ENCODE measurements at places on chromosomes 3 and 15.

- no peak for DNase-seq
These were observed 17.8 kb downstream of the MAP2K1 start for GRCh38 chr15:66404532-66404931.

GRCh38 chr3:11820531-11821041, 26.1 kb downstream of the TAMM41 start:
- DNase-seq: peak; percentile 40

DNA sequence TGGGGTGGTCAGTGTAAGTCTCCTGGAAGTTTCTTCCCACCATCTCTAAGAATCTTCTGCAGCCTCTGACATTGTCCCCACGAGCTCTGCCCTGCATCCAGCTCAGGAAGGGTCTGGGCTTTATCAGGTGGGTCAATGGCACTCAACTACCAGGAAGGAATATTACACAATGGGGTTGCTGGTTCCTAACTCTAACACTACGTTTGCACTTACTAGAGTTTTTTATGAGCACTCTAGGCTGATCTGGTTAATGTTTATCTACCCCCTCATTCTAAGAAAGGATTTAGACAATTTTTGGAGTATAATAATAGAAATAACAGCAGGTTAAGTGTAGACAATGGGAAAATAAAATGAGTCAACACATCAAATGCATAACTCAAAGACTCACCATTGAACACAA, 411.1 kb upstream of the RGMA start:
- no peak for DNase-seq

DNA sequence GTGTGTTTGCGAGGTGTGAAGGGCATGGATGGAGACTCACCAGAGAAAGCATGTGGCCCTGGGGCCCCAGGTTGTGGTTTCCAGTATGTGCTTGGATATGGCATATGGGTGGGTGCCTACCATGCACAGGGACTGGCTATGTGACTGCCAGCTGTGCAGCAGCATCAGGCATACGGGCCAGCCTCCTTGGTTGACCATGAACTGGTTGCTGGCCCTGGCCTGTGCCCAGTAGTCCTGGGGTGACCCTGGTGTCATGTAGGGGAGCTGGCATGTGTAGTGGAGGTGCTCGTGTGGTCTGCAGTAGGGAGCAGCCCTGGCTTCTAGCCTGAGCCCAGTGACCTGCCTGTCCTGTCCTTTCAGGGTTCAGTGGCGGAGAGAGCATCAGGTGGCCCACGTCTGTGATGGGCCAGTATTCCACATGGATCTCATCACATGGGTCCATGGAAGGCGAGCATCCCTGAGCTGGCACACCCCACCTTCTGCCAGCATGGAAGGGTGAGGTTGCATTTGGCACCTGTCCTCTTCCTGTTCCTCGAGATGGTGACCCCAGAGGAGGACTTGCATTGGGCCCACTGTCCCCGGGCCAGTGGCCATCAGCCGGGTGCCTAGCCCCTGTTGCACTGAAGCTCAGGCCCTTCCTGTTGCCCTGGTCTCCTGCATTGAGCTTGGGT, 228.9 kb downstream of the SNRPN start:
- no peak for DNase-seq

DNA sequence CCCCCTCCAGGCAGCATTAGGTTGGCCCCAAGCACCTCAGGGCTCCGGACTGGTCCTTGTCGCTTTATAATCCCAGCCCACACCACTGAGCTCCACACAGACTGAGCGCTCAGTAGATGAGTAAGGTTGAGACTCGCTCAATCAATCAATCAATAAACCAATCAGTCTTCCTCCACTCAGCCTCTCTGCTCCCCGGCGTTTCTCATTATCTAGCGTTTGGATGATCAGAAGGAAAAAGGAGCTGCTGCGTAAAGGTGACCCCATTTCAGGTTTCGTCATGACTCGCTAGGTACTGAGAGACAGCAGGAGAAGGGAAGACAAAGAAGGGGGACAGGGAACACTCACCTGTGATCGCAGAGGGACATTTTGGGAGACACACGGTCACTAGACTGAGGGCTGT, 41.2 kb downstream of the ZNF710 start:
- no peak for DNase-seq

- no peak for DNase-seq
These were observed 60.4 kb upstream of the POU1F1 start for GRCh38 chr3:87336761-87337160.
